GM12878 (cell line): ENCODE measurements at places on chromosomes 7 and 10. TPM values are rescaled to one million over a fixed set of nuclear protein-coding genes. Genes with fewer than 3 reads are reported as not detected.

Gene NUTM2E
- total RNA-seq = 0.58 and 0.90 TPM in 2 replicates

Gene PAOX
- 14.4 and 16.1 TPM in 2 replicates for total RNA-seq

DNA sequence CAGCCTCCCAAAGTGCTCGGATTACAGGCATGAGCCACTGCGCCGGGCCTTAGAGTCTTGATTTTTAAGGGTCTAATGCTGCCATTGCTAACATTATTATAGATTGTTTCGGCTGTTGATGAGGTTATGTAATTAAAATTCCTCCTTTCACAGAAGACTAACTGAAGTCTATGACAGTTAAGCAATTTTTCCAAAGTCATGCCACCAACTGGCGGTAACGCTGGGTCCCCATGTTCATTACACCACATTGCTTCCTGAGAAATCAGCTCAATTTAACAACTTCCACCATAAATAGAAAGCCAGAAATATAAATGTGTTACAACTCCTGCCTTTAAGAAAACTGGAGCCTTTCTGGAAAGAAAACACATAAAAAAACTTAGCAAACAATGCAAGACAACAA is 3.5 kb downstream of the ERLIN1 start:
- H3K4me3 ChIP-seq = no peak overlapping the region
- DNase-seq = no peak
- peaks cover 12% of the 10 kb centered on the region for H3K4me1 ChIP-seq
- H3K27me3 ChIP-seq = no peaks in the 10 kb centered on the region

- DNase-seq = no peak
- no peaks in the 10 kb centered on the region for H3K36me3 ChIP-seq
- no peaks in the 10 kb centered on the region for H3K27me3 ChIP-seq
- no peak overlapping the region for H3K27ac ChIP-seq
- no peaks in the 10 kb centered on the region for H3K4me1 ChIP-seq
Measured at GRCh38 chr10:24561453-24561852, 162.2 kb downstream of the ARHGAP21 start.

- no peaks in the 10 kb centered on the region for H3K4me1 ChIP-seq
- H3K36me3 ChIP-seq = no peaks in the 10 kb centered on the region
- DNase-seq = no peak
- H3K27ac ChIP-seq = no peak overlapping the region
- H3K4me3 ChIP-seq = no peak overlapping the region
Measured at GRCh38 chr7:152733286-152733934, 26.1 kb upstream of the ACTR3B start.

DNA sequence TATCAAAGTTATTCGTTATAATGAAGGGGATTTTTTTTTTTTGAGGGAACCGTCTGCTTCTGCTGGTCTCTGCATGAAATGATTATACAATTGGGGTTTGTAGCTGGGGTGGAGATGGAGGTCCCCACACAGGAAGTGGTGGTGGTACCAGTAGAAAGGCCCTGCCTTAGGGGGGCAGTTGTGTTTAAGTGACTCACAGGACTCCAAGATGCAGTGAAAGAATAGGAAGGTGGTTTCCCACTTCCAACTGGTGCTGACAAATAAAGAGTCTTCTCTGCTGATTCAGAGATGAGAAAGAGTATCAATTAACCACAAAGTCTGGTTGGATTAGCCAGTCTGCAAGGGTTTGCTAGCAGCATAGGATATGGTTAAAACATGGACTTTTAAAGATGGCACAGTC is 376.0 kb downstream of the SORCS3 start:
- no peaks in the 10 kb centered on the region for H3K27me3 ChIP-seq
- H3K27ac ChIP-seq = no peak overlapping the region
- no peaks in the 10 kb centered on the region for H3K36me3 ChIP-seq
- DNase-seq = no peak
- H3K4me1 ChIP-seq = no peaks in the 10 kb centered on the region

- no peaks in the 10 kb centered on the region for H3K36me3 ChIP-seq
- no peaks in the 10 kb centered on the region for H3K27me3 ChIP-seq
- no peak overlapping the region for H3K27ac ChIP-seq
Measured at GRCh38 chr7:47267346-47267745, 314.6 kb downstream of the TNS3 start.

DNA sequence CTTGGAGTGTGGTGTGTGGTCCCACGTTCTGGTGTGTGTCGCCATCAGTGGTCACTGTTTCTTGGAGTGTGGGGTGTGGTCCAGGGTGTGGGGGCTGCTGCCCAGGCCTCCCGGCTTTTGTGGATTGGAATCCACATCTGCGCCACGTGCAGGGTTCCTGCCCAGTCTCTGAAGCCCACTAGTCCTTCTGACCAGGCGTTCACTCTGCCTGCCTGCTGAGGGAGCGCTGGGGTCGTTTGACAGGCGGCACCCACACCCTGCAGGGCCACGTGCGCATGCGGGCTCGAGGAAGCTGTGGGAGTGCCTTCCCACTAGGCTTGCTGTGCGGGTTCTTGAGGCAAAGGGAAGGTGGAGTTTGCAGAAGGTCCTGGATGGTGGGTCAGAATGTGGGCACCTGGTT is 51.4 kb downstream of the INPP5A start:
- H3K27ac ChIP-seq = no peak overlapping the region; the same call in 1 of the 2 replicates
- DNase-seq = no peak
- H3K36me3 ChIP-seq = no peaks in the 10 kb centered on the region
- no peaks in the 10 kb centered on the region for H3K27me3 ChIP-seq
- peaks cover 21% of the 10 kb centered on the region for H3K4me1 ChIP-seq

GRCh38 chr10:59901470-59901869 is 4.9 kb downstream of the CCDC6 start:
- H3K27me3 ChIP-seq = no peaks in the 10 kb centered on the region
- no peaks in the 10 kb centered on the region; the same call in none of the 2 replicates for H3K36me3 ChIP-seq
- no peak for DNase-seq
- H3K4me1 ChIP-seq = peaks cover 17% of the 10 kb centered on the region

DNA sequence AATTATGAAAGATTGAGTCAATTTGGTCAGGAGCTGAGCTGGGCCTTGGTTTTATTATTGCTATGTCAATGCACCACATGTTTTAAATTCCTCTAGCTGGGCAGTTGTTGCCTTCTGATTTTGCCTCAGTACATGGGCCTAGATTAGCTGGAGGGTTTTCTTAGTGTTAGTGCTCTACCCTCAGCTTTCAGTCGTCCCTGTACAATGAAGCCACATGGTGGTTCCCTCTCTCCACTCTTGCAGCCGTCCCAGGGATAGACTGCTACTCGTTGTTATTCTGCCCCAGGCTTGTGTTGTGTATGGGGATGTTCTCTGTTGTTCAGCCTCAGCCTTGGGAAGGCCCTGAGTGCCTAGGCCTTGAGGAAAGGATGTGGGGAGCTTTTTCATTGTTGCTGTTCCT is 37.0 kb downstream of the NHLRC2 start:
- H3K27ac ChIP-seq = no peak overlapping the region
- no peak for DNase-seq
- peaks cover 10% of the 10 kb centered on the region; the same call in 1 of the 2 replicates for H3K36me3 ChIP-seq
- H3K27me3 ChIP-seq = no peaks in the 10 kb centered on the region
- no peaks in the 10 kb centered on the region for H3K4me1 ChIP-seq
- H3K4me3 ChIP-seq = no peak overlapping the region

Gene PIP
- total RNA-seq = not detected in 2 replicates

DNA sequence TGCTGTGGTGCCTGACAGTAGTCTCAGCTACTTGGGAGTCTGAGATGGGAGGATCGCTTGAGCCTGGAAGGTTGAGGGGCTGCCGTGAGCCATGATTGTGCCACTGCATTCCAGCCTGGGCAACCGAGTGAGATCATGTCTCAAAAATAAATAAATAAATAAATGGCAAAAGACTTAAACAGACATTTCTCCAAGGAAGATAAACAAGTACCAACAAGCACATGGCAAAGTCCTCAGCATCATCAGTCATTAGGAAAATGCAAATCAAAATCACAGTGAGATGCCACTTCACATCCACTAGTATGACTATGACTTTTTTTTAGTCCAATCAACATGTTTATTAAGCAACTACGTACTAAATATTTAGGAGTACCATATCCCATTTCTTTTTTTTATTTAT is 21.3 kb upstream of the KPNA7 start:
- H3K27me3 ChIP-seq = no peaks in the 10 kb centered on the region
- no peak overlapping the region for H3K27ac ChIP-seq
- H3K4me3 ChIP-seq = no peak overlapping the region

Gene UTF1
- not detected in 2 replicates for total RNA-seq

DNA sequence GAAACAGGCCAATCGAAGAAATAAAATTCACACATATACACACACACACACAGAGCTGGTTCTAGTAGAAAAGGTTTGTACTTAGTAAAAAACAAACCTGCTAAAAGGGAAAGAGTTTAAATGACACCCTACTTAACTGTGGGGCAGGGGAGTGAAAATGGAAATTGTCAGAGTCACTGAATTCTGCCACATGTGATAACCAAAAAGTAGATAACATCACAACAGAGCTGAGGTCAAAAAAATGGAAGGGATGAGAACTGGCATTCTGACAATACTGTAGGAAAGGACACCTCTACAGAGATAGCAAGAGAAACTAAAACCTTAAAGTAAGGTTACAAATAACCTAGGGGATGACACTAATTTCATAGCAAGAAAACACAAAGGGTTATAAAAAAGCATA is 74.6 kb downstream of the CACUL1 start:
- DNase-seq = no peak
- peaks cover 4% of the 10 kb centered on the region; the same call in 1 of the 2 replicates for H3K36me3 ChIP-seq
- H3K27ac ChIP-seq = no peak overlapping the region
- H3K4me3 ChIP-seq = no peak overlapping the region
- no peaks in the 10 kb centered on the region for H3K27me3 ChIP-seq

Gene C7orf57
- not detected in 2 replicates for total RNA-seq

Gene VPS37D
- total RNA-seq = 0.21 and 0.27 TPM in 2 replicates

DNA sequence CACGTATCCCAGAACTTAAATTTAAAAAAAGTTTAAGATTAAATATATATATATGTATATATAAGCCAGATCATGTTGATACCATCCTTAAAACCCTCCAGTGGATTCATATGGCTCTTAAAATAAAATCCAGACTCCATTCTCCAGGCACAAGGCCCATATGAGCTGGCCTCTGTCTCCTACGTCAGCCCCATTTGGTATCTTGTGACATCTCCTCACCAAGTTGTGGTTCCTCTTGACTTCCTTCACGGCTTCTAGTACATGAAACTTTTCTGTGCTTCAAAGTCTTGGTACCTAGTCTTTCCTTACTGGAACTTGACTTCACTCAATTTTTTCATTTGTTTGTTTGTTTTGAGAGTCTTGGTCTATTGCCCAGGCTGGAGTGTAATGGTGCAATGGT is 61.3 kb downstream of the PRLHR start:
- no peak overlapping the region for H3K4me3 ChIP-seq
- H3K27me3 ChIP-seq = no peaks in the 10 kb centered on the region; the same call in 1 of the 2 replicates
- no peaks in the 10 kb centered on the region for H3K4me1 ChIP-seq
- no peak for DNase-seq
- no peak overlapping the region for H3K27ac ChIP-seq

- peaks cover 64% of the 10 kb centered on the region for H3K4me1 ChIP-seq
- H3K4me3 ChIP-seq = peak overlapping the region; percentile 68; the same call in 1 of the 2 replicates
- H3K36me3 ChIP-seq = no peaks in the 10 kb centered on the region
- DNase-seq = no peak
Measured at GRCh38 chr10:62047228-62047892, 145.9 kb downstream of the ARID5B start.

Gene CACNB2
- 0.93 and 1.1 TPM in 2 replicates for total RNA-seq

DNA sequence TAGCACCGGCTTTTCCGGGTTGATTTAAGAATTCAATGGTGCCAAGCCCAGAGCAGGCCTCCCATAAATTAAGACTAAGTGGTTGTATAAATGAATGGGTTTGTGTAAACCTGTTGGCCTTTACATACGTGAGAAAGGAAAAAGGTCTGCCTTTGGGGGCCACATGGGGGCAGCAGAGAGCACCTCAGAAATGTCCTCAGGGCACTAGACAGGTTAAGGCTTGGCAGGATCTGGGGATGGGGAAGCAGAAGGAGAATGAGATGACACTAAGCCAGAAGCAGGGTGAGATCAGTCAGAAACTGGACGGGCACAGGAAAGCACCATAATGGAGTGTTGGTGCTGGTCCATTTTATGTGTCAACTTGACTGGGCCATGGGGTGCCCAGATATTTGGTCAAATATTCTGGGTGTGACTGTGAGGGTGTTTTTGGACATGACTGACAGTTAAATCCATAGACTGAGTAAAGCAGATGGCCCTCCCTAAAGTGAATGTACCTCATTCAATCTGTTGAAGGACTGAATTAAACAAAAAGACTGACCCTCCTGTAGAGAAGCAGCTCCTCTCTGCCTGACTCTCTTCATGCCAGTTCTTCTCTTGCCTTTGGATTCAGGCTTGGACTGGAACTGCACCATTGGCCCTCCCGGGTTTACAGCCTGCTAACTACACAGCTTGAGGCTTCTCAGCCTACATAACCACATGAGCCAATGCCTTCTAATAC is 58.9 kb downstream of the FRMPD2 start:
- no peak overlapping the region for H3K4me3 ChIP-seq
- no peaks in the 10 kb centered on the region for H3K4me1 ChIP-seq
- H3K27ac ChIP-seq = no peak overlapping the region

Gene GJD4
- not detected in 2 replicates for total RNA-seq

Gene OLAH
- 0.56 and 0.59 TPM in 2 replicates for total RNA-seq

Gene GNAT3
- 4.3 and 5.8 TPM in 2 replicates for total RNA-seq

Gene NRCAM
- total RNA-seq = 1.4 and 1.7 TPM in 2 replicates

- DNase-seq = no peak
- H3K36me3 ChIP-seq = no peaks in the 10 kb centered on the region
- H3K4me3 ChIP-seq = no peak overlapping the region
- no peak overlapping the region for H3K27ac ChIP-seq
- H3K4me1 ChIP-seq = no peaks in the 10 kb centered on the region
- H3K27me3 ChIP-seq = no peaks in the 10 kb centered on the region
Measured at GRCh38 chr10:59135275-59135674, 41.2 kb upstream of the PHYHIPL start.

Gene FAM24B
- 4.6 and 6.8 TPM in 2 replicates for total RNA-seq

DNA sequence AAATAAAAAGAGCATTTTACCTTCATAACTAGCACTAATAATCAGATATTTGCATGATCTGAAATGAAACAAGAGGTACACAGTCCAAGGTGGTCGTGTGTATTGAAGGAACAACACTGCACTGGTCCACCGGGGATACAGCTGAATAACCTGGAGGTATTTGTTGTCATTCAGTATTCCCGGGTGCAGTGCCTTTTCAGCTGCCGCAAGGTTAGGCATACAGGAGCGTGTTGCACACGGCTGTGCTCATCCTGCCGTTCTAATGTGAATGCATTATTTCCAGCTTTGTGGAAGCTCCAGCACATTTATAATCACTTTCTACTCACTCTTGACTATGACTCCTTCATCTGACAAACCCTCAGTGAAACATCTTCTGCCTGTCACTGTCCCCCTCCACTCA is 377.8 kb downstream of the GFRA1 start:
- H3K4me1 ChIP-seq = no peaks in the 10 kb centered on the region
- no peak overlapping the region for H3K4me3 ChIP-seq
- H3K27me3 ChIP-seq = no peaks in the 10 kb centered on the region; the same call in 1 of the 2 replicates
- no peaks in the 10 kb centered on the region for H3K36me3 ChIP-seq
- no peak for DNase-seq
- no peak overlapping the region for H3K27ac ChIP-seq

GRCh38 chr10:109327266-109327665 is 596.0 kb downstream of the XPNPEP1 start:
- H3K36me3 ChIP-seq = no peaks in the 10 kb centered on the region
- no peak for DNase-seq
- no peaks in the 10 kb centered on the region for H3K27me3 ChIP-seq
- H3K27ac ChIP-seq = no peak overlapping the region

Gene CREB5
- 65.7 and 66.8 TPM in 2 replicates for total RNA-seq

- no peak overlapping the region for H3K27ac ChIP-seq
- H3K4me1 ChIP-seq = no peaks in the 10 kb centered on the region
- no peaks in the 10 kb centered on the region for H3K36me3 ChIP-seq
- H3K27me3 ChIP-seq = no peaks in the 10 kb centered on the region
- DNase-seq = no peak
- H3K4me3 ChIP-seq = no peak overlapping the region
Measured at GRCh38 chr10:68857005-68857404, 29.7 kb downstream of the STOX1 start.
